Neural cell (in vitro differentiated cells): ENCODE measurements at places on chromosomes 7 and 10. TPM values are rescaled to one million over a fixed set of nuclear protein-coding genes. Genes with fewer than 3 reads are reported as not detected.

MACC1 gene
- 0.20 and 0.22 TPM in 2 replicates for polyA plus RNA-seq

OR2A5 gene
- polyA plus RNA-seq = not detected in 2 replicates

GHRHR gene
- polyA plus RNA-seq = not detected in 2 replicates

C7orf33 gene
- polyA plus RNA-seq = not detected in 2 replicates

ZKSCAN5 gene
- polyA plus RNA-seq = 18.6 and 21.8 TPM in 2 replicates
